ENCODE measurements at places on chromosomes 1 and 21.

DNA sequence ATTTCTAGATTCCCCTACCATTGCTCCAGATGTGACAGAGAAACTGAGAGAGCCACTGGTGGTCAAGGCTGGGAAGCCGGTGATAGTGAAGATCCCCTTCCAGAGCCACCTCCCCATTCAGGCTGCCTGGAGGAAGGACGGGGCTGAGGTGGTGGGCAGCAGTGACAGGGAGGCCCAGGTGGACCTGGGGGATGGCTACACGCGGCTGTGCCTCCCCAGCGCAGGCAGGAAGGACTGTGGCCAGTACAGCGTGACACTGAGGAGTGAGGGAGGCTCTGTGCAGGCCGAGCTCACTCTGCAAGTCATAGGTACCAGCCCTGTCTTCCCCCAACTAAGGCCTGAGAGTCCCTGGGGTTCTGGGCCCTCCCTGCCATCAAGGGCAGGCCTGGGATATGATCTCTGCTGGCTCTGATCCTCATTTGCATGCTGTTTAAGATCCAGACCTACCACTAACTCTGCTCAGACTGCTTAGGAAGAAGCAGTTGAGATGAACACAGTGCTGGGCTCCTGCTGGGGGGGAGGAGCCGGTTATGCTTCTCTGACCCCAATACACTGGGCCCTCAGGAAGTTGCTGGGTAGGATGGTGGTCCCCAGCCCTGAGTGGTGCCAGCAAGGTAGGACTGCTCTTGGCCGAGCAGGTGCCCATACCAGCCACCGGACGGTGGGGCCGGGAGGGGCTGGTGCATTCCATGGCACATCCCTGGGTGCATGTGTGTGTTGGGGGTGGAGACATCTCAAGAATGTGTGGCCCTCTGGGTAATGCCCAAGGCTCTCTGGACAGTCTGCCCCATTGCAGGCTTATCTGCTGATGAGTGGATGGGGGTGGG lies 25.1 kb downstream of the IGFN1 start:
- DNase-seq, result no peak

GRCh38 chr1:21834094-21834493 lies 22.0 kb downstream of the LDLRAD2 start:
- no peak for DNase-seq

- DNase-seq, result no peak
These were observed 35.1 kb downstream of the AK5 start for GRCh38 chr1:77316966-77317365.

DNA sequence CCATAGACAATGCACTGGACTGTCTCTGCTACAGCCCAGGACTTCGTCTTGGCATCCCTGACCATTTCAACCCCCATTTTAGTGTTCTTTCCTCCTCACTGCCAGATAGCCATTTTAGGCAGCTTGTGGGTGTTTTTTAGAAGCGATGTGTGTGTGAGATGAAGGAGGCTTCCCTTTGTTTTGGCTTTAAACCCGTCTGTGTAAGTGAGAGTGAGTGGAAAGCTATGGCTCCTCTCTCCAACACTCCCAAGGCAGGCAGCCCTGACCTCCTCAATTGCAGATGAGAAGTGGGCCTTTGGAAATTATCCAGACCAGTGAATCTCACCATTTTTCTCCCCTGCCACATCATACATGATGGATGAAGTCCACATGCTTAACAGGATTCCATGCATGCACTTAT lies 70.3 kb upstream of the PGBD5 start:
- DNase-seq, result no peak

GRCh38 chr21:43297989-43298388 lies 128.9 kb downstream of the SIK1 start:
- DNase-seq, result no peak

- DNase-seq, result no peak
These were observed 12.6 kb downstream of the TINAGL1 start for GRCh38 chr1:31588751-31589515.

GRCh38 chr1:30689901-30690645 lies 33.3 kb downstream of the MATN1 start:
- no peak for DNase-seq

DNA sequence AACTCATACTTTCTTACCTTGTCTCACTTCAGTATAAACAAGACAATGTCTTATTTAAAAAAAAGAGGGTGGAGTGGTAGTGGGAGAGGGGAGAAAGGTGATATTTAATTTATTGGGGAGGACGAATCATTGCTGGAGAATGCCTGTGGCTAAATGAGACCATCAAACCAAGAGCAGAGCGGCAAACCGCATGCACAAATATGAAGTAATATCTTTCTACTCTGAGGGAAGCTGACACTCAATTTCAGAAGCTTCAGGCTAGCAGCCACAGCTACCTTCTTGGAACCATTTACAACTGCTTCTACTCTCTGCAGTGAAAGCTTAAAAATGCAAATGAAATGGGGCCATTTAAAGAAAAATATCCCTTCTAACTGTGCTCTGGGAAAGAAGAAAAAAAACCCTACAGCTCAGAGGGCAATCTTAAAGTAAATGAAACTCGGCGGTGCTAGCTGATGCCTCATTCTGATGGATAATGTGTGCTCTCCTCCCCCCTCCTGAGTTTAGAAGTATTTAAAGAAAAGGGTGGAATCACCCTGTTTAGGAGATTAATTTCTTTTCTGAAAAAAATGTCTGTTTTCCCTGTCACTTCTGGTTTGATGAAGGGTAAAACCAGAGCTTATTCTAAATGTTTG lies 178.2 kb upstream of the CAMK1G start:
- DNase-seq, result no peak

GRCh38 chr1:41452704-41453290 lies 31.7 kb downstream of the EDN2 start:
- DNase-seq, result no peak

All from forelimb muscle (tissue), 1 donor.